ENCODE measurements at places on chromosomes 2 and 18.

DNA sequence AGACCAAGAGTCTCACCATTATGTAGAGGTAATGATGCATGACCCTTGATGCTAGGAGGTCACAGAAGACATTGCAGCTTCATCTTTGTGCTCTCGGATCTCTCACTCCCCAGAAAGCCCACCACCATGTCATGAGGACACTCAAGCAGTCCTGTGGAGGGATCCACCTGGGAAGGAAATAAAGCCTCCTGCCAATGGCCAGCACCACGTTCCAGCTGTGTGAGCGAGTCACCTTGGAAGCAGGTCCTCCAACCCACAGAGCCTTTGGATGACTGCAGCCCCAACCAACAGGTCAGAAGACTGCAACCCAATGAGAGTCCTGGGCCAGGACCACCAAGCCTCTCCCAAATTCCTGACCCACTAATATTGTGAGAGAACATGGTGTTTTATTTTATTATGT is 38.4 kb downstream of the CYP26B1 start:
- DNase-seq, result no peak

DNA sequence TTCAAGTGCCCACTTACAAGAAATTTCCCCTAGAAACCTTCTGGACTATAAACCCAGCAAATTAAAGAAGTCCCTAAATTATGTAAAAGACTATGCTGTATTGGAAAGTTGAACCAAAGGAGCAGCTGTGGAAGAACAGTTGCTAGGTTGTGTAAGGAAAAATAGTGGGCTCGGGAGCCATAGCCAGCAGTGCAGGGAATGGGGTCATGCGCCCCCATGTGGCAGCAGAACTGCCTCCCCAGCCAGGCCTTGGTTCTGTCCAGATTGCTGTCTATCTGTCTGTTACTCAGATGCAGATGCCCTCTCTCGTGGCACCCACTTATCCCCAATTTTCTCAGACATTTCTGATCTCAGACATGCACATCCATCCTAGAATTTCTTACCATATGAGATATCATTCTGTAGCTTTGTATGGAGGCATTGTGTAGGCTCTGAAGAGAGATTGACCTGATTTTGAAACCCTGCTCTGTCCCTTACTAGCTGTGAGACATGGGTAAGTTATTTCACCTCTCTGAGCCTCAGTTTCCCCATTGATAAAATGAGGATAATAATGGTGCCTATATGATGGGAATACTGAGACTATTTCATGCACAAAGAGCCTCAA is 258.3 kb downstream of the SS18 start:
- no peak for DNase-seq

DNA sequence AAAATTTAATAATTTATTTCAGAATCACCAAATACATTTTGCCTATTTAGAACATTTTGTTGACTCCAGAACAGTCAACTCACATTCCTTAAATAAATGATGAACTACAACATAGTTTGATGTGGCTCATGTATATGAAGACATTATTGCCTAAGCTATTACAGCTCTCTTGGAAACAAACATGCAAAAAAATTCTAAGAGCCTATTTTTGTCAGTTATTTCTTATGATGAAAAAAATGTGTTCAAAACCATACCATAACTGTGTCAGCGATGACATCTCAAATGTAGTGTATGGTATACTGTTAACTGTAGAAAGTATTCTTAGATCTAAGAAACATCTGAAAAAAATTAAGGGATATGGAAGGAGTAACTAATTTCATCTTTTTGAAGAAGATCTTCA is 6.3 kb upstream of the EMILIN2 start:
- DNase-seq, result no peak

- DNase-seq, result no peak
Measured at GRCh38 chr2:16767789-16768476, 102.3 kb upstream of the CYRIA start.

- no peak for DNase-seq
Measured at GRCh38 chr2:74566754-74567085, 12.2 kb downstream of the DOK1 start.

- no peak for DNase-seq
Measured at GRCh38 chr18:8658858-8659485, 46.4 kb upstream of the MTCL1 start.

GRCh38 chr2:162050513-162050961 is 23.5 kb downstream of the DPP4 start:
- DNase-seq, result no peak
